ENCODE measurements at places on chromosomes 16 and 17.

- DNase-seq: peak; percentile 95
Observed at GRCh38 chr17:16027708-16028584, 28.3 kb downstream of the TTC19 start.

DNA sequence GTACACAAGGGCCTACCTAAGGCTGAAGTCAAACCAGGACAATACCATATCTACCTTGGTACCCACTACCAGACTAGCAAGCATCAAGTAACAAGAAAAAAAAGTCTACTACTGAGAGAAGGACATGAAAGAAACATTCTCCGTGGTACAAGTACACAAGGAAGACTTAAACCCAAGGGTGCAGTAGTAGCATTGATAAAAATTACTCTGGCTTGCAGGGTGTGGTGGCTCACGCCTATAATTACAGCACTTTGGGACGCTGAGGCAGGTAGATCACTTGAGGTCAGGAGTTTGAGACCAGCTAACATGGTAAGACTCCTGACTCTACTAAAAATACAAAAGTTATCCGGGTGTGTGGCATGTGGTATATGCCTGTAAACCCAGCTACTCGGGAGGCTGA, 386.5 kb upstream of the PMFBP1 start:
- no peak for DNase-seq

- peak; percentile 4 for DNase-seq
Observed at GRCh38 chr16:58299757-58300349, 5.0 kb upstream of the PRSS54 start.

GRCh38 chr16:78431701-78432100, 332.2 kb downstream of the WWOX start:
- no peak for DNase-seq

DNA sequence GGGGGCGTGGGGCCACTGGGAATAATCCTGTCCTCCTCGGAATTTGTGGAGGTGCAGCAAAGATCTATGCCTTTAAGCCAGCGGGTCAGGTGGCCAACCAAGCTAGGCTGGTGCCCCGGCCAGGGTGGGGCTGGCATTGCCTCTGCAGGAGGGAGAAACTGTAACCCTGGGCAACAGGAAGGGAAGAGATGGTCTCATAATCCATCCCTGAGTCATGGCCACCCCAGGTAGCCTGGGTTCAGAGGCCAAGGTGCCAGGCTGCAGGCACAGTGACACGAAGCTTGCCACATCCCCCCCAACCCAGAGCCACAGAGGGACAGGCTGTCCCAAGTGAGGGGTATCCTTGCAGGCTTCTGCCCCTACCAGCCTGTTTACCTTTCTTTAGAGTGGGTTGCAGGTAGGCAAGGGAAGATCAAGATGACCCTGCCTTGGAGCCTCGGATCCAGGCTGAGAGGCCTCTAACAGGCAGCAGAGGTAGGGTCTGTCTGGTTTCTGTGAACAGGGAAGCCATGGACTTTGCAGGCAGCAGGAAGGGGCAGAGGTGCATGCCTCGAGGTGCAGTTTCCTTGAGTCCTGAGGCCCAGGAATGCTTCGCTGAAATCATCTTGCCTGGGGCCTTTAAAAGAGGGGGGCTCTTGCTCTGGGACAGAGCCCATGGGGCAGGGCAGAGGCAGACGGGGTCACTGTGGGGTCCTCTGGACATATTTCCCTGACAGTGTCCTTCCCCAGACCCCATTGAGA, 4.0 kb downstream of the LASP1 start:
- no peak for DNase-seq

GRCh38 chr17:55681342-55681700, 41.3 kb downstream of the TMEM100 start:
- peak; percentile 52 for DNase-seq

DNA sequence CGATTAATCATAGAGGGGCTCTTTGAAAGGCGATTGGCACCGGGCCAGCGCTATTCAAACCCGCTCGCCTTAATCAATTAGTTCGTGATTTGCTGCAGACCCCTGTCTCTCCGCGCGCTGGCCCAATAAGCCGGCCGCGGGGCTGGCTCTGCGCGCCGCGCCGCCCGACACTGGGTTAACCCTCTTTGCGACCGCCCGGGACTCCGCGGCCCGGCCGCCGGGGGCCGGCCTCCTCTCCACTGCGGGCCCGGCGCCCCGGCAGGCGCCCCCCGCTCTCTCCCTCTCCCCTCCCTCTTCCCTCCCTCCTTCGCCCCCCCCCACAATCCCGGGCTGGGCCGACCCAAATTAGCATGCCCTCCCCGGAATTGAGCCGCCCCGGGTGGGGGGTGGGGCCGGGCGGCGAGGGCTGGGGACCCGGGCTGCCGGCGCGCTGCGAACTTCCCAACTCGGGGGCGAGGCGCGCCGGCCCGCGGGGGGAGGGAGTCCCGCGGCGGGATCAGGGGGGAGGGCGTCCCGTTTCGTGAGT, 428 bp upstream of the SALL1 start:
- no peak for DNase-seq

DNA sequence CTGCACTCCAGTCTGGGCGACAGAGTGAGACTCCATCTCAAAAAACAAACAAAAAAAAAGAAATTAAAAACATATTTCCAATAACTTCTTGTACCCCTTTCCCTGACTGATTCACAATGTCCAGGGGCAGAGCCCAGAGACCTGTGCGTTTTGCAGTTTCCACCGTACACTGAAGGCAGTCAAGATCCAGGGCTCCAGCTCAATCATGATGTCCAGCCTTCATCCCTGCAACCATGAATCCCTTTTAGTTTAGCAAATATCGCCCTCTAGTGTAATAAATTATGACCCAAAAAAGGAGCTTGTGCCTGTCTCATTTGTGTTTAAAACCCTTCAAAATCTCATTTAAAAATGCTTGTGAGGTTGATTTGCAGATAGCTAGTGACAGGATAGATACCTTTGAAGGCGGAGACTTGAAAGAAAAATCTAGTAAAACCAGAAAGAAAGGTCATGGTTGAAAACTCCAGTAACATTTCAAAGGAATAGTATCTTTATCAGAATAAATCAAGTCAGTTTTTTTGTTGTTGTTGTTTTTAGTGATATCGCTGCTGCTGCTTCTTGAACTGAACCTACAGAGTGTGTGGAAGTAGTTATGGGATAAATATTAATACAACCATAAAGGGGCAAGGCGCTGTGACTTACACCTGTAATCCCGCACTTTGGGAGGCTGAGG, 3.7 kb upstream of the ERN1 start:
- DNase-seq: peak; percentile 68

DNA sequence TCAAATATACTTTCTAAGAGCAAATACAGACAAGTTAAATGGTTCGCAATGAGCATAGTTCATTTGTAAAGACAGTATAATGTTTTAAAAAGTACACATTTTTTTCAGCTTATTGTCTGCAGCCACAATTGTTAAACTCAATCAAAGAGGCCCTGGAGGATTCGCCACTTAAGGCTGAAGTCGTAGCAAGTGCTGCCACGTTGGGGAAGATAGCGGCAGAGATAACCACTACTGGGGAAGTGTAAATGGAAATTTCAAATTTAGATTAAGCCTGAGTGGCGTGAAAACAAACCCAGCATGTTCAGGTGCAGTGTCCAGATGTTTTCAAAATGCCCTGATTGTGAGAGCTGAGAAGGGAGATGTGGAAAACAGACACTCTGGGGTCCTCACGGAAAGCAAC, 8.4 kb downstream of the PMP22 start:
- no peak for DNase-seq

- no peak for DNase-seq
Observed at GRCh38 chr16:57510016-57510871, 24.0 kb upstream of the DOK4 start.

DNA sequence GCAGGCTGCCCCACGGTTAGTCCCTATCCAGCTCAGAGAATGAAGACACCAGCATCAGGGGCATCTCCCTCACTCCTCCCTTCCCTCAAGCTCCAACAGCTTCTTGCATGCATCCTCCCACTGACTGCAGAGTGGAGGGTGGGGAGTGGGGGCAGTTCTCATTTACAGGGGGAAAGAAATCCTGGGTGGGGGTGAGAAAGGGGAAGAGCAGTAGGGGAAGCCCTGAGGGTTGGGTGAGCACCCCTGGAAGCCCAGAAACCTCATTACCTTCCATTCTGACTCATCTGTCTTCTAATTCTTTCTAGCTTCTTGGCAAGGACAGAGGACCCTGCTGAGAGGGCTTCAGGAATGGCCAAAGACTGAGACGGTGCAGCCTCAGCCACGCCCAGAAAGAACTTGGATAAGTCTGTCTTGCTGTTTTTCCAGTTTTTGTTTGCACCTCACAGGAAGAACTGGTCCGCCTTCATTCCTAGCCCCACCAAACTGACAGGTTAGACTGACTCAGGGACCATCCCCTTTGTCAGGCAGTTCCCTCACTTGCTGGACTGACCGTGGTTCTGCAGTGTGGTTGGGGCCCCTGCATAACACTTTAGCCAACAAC, 52.5 kb upstream of the WSB1 start:
- DNase-seq: peak; percentile 34

- no peak for DNase-seq
Observed at GRCh38 chr16:49081554-49081953, 200.1 kb downstream of the CBLN1 start.

DNA sequence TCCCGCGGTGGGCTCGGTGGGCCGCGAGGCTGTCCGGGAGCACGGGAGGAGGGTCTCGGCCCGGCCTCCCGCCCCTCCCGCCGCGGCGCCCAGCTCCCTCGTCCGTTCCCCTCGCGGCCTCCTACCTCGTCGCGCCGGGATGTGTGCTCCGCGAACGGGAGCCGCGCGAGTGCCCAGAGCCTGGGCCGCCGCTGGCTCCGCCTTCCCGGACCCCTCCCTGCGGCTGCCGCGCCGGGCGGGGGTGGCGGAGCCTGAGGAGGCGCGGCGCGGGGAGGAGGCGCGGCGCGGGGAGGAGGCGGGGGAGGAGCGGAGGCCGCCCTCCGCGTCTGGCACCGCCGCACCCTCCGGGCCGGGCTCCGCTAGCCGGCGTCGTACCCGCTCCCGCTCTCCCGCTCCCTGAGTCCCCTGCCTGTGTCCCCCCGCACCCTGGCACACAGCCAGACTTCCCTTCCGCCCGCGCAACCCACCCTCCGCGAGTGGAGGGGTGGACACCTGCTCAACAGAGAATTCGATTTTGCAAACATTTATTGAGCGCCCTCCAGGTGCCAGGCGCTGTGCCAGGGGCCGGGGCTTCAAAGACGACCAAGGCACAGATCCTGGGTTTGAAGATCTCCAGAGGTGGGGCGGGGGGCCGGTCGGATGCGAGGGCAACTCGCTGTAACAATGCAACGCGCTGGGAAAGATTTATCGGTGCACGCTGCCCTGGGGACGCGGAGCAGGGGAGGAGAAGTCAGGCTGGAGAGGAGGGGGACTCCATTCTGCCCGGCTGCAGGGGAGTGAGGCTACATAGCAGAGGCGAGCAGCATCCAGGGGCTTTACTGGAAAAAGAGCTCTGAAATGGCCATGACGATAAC, at the start of gene MPP3:
TSS of gene MPP3 (minus strand) at position 171 of the 854 bp plus-strand sequence. CDS start 1,240 bp downstream, outside the sequence.
- DNase-seq: peak; percentile 79

GRCh38 chr16:5982979-5983378, 885.4 kb upstream of the EEF2KMT start:
- no peak for DNase-seq

GRCh38 chr17:56812901-56813388, 20.8 kb downstream of the C17orf67 start:
- DNase-seq: no peak

- DNase-seq: peak; percentile 99
Observed at GRCh38 chr16:67226804-67227566, at the start of gene TMEM208. TSS of gene TMEM208 (plus strand) at chr16:67227130. CDS start at chr16:67227219, 89 bp downstream.

DNA sequence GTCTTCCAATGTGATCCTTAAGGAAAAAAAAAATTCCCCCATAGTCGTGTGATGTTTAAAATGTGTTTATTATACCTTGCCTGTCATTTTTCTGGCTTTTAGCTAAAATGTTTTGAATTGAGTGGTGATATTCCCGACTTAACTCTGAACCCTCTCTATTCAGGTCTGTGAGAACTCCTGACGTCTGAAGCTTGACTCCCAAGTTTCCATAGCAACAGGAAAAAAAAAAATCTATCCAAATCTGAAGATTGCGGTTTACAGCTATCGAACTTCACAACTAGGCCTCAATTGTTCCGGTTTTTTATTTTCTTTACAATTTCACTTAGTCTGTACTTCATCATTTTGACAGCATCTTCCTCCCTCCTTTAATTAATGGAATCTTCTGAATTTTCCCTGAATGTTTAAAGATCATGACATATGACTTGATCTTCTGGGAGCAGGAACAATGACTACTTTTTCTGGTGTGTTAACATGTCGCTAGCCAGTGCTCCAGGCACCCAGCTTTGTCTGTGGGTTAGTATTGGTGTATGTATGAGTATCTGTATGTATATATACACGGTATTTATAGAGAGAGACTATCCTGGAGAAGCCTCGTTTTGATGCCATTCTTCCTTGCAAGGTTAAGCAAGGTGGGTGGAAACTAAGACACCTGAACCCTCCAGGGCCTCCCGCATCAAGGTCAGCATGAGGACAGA, 12.8 kb upstream of the HSBP1 start:
- no peak for DNase-seq

DNA sequence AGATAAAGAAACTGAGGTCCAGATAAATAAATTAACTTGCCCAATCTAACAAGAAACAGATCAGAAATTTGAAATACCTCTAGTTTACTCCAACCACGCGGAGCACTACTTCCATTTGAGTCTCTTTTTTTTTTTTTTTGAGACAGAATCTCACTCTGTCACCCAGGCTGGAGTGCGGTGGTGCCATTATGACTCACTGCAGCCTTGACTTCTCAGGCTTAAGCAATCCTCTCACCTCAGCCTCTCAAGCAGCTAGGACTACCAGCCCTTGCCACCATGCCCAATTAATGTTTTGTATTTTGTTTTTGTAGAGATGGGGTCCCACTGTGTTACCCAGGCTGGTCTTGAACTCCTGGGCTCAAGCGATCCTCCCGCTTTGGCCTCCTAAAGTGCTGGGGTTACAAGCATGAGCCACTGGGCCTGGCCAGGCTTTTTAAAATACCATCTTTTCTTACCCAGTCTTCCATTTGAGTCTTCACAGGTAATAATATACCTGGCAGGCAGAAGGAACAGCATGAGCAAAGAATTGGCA, 3.3 kb upstream of the NACA2 start:
- no peak for DNase-seq

- DNase-seq: no peak
Observed at GRCh38 chr16:79098907-79099306, 501.6 kb downstream of the MAF start.
